Hindlimb muscle (tissue), 1 donor: ENCODE measurements at places on chromosomes 5 and 9.

DNA sequence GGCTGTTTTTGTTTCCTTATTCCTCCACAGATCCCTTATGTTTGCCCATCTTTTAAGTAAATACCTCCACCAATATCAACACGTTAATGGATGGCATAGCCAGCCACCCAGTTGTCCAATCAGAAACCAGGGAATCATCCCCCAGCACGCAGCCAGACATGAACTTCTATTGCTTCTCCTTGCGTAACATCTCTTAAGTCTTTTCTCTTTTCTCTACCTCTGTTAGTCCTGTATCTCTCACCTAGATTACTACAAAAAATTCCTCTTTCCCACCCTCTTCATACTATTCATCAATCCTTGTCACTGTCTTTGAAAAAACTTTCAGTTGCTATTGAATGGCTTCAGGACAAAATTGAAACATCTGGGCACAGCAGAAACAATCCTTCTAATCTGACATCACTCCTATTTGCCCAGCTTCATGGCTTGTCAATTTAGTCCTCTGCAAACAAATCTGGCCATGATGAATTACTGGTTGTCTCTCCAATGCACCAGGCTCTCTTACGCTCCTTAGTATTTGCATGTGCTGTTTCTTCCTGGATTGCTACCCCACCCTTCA is 349.3 kb downstream of the RAB3C start:
- DNase-seq = no peak

DNA sequence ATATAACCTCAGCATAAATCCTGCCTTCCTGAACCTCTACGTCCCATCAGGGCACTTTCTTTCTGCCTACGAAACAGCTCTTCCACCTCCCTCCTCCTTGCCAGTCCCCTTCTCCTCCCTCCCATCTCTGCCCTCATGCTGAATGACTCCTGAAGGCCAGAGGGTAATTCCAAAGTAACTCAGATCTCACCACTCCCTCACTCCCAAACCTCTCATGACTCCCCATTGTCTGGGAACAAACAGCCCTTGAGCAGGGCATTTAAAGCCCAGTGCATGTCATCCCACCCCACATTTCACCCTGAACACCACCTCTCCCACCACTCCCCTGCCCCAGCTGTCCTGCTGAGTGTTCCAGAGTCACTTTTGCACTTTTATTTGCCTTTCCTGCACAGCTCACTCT is 8.9 kb upstream of the FBP1 start:
- no peak for DNase-seq

DNA sequence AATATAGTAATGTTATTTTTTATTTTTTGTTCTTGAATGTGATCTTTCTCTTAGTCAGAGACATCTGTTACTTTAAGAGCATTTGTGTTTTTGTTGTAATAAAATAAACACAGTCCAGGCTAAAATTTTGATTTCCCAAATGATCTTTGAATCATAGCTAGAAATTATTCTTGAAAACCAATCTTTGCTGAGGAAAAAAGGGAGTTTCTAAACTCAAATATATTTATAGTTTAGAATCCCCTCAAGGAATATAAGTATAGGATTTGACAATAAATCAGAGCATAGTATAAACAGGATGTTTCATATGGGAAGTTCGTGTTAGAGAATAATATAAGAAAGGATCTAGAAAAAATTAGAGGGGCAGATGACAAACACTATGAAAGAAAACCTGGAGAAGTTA is 118.8 kb upstream of the ADAMTS19 start:
- no peak for DNase-seq

DNA sequence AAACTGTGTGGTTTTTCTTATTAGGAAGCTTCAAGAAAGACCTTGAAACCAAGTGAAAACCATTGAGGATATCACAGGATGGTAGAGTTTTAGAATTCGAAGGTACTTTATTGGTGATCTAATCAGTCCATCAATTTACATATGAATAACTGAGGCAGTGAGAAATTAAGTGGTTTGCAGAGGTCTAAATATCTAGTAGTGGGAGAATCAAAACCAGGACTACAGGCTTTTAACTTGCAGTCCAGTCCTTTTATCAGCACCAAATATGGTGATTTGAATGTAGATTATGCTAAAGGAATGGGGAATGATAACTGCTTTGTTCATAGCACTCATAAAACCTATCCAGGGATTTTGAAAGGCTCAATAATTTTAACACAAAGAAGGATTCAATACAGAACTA is 85.8 kb downstream of the ZSWIM6 start:
- DNase-seq = no peak

DNA sequence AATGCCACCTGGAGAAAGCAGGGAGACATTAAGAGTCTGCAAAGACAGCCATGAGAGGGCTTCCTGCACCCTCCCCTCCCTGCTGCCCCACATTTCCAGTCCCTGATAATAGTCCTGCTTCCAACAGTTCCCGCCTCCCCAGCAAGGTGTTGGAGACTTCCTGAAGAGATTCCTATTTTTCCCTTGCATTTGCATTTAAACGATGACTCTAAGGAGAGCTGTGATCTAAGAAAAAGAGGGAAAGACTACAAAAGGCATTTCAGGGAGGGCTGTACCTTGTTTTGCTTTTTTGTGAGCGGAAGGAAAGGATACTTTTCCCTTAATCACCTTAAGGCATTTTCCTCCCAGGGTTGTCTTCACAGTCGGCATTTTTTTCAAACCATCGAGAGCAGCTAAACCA is 62.1 kb downstream of the GAS1 start:
- no peak for DNase-seq

GRCh38 chr9:132881826-132882225 is 3.1 kb downstream of the SPACA9 start:
- no peak for DNase-seq

DNA sequence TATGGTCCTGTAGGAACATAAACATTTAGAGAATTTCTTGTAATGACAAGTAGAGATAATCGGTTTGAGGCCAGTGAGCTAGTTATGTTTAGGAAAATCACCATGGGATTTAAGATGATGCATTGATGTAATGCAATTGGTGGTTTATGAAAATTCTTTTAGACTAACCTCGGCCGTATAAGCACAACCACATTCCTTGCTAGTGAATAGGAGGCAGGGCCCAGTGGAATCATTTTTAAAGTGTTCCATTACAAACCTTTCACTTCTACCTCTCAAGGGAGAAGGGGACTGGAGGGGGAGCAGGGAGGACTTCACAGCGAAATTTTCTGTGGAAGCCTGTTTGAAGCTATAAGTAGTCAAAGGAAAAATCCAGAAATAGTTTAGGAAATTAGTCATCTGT is 71.8 kb upstream of the NFIL3 start:
- DNase-seq = no peak

DNA sequence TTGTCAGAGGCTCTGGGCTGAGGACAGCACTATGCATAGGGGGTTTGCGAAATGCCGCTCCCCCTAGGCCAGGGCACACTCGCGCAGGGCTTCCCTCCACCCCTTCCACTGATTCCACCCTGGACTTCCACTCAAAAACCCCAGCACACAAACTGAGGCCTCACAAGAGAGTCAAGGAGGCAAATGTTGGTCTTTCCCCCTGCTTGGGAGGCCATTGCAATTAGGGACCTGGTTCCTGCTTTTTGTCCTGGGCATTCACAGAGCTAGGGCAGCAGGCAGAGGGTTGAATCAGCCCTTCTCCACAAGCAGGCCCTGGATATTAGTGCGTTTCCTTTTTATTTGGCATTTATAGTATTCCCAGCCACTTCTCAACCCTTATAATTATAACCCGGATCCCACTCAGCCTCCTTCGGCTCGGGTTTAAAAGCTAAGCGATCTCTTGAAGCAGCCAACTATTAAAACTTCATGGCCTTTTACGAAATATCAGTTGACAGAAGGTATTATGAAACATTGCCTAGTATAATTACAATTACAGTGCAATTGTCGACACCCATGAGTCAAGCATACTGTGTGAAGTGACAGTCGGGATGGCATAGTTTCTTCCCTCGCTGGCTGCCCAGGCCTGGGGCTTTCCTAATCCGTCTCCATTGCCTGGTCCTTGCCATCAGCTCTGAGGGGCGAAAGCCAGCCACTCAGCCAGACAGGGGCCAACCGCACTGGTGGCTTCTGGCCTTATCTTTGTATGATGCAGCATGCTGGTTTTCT is 285.5 kb upstream of the MAP3K1 start:
- no peak for DNase-seq

DNA sequence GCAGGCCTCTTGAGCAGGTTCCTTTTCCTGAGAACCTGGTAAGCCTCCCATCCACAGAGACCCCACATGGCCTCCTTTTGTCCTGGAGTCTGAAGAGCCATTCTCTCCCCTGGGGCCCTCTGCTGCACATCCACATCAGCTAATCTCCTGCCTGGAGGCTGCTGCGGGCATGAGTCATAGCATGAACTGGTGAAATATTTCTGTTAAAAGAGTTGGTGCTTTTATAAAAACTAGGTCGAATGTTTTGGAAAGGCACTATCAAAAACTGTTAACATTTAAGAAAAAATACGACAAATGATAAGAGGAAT is 399.4 kb downstream of the CTNND2 start:
- no peak for DNase-seq

- DNase-seq = no peak
Measured at GRCh38 chr5:59744531-59744992, 149.0 kb downstream of the PDE4D start.

GRCh38 chr5:123540534-123540933 is 28.6 kb downstream of the CSNK1G3 start:
- DNase-seq = no peak

GRCh38 chr9:6512085-6512657 is 99.2 kb downstream of the UHRF2 start:
- no peak for DNase-seq

DNA sequence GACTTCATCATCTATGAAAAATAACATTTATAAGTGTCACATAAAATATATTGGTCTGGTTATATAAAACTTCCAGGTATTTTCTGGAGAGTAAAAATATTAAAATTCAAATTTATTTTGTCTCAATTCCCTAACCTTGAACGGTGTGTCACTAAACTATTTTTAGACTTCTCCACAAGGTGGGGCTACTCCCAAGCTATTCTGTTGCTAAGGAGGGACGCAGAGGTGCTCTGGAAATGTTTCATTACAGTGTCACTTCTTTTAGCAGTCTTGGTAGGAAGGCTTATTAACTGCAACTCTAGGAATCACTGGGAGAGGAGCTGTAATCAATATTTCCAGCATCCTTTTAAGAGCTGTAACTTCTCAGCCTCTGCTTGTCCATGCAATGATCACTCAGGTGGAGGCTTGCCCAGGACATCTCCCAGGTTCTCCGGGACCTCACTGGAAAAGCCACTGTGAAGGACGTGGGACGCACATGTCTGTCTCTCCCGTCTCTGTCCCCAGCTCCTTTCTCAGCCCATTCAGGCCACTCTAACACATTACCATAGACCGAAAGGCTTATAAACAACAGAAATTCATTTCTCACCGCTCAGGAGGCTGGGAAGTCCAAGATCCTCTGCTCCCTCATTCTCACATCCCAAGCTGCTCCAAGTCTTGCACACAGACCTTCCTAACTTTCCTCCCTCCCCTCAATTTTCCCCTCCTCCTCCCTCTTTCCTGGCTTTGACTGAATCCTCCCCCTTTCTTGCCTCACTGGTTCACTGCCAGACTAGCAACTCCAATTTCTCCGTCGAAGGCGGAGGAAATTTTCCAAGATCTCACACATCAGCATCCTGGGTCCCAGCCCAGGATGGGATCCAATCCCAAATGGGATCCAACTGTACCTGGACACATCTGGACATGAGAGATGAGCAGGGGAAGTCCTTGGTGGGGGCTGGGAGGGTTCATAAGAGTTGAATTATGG is 32.7 kb upstream of the DNAH5 start:
- DNase-seq = peak; percentile 43

- no peak for DNase-seq
Measured at GRCh38 chr9:134247918-134248631, 78.2 kb upstream of the RXRA start.

- no peak for DNase-seq
Measured at GRCh38 chr5:58759745-58760144, 176.9 kb downstream of the RAB3C start.

GRCh38 chr9:136805207-136805740 is 2.5 kb upstream of the RABL6 start:
- DNase-seq = no peak

GRCh38 chr5:133322743-133323142 is 270.9 kb downstream of the HSPA4 start:
- DNase-seq = no peak

DNA sequence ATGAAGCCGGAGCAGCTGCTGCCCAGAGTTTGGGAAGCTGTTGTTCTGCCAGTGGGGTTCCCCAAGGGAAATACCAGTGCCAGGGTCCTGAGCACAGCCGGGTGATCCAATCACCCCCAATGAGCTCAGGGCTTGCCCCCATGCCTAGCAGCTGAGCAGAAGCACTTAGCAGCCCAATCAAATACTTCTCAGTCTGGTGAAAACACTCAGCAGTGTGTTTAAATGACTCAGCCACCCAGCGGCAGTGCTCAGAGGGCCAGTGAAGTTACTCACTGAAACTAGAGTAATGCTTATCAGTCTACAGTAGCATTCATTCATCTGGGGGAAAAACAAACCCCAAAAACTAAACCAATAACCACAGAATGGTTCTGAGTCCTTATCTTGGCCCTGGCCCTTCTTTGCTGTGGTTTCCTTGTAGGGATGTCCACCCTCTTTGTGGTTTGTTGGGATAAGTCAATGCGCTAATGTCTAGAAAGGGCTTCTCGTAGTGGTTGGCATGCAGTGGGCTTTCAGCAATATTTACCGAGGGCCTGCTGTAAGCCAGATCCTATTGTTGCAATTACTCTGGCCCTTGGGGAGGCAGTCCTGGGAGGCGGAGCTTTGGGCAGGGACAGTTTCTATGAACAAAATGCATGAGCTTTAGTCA is 43.1 kb downstream of the LHX2 start:
- no peak for DNase-seq

GRCh38 chr9:9100070-9100469 is 1300.5 kb upstream of the DMAC1 start:
- DNase-seq = no peak

- DNase-seq = no peak
Measured at GRCh38 chr5:1883120-1883924, 597 bp upstream of the IRX4 start.

DNA sequence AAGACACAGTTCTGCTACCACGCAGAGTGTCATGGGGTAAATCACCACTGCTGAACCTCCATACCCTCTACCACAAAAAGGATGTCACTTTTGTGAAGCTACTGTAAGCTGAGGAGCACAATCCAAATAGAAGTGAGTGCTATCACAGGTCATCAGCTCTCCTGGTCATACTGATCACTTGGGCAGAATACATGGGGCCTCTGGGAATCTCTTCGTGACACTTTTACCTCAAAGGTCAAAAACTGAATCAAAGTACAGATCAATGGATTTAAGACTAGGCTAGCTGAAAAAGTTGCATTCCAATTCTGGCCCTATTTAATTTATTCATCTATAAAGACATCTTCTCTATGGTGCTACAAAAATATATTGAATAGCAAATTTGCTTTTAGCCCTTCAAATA is 115.5 kb downstream of the MPDZ start:
- no peak for DNase-seq

GRCh38 chr9:135461936-135462335 is 17.6 kb upstream of the PPP1R26 start:
- no peak for DNase-seq

DNA sequence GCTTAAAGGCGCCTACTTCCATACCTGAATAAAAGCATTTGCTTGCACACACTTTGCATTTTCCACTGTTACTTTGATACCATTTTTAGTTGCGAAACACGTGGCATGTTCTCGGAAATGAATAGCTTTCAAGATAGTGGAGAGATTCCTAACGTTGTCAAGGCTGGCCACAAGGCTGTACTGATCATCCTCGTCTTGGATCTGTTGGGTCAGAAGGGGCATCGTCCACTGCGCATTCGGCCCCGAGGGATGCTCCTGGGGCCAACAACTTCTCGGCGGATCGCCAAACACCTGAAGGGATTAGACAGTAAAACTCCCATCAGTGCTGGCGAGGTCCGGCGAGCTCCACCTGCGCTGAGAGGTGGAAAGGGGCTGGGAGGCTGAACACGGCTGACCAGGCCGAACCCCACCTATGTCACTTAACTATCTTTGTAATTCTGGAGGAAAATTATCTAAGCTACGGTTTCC is 599 bp downstream of the RAD1 start:
- DNase-seq = no peak
